HCT116 (cell line): ENCODE measurements at places on chromosomes 13 and 19. TPM values are rescaled to one million over a fixed set of nuclear protein-coding genes. Genes with fewer than 3 reads are reported as not detected.

NLRP9 gene
- total RNA-seq = not detected

MYO1F gene
- 0.39 TPM for total RNA-seq

SLC25A41 gene
- total RNA-seq = 0.93 TPM

COX6B2 gene
- total RNA-seq = 2.4 TPM

MISP gene
- 38.2 TPM for total RNA-seq

RGS9BP gene
- total RNA-seq = 0.54 TPM

- no peak for DNase-seq
Observed at GRCh38 chr19:38072776-38073750, 151.0 kb downstream of the DPF1 start.

GRCh38 chr13:30039511-30039911 lies 189.1 kb upstream of the UBL3 start:
- DNase-seq = no peak

DNA sequence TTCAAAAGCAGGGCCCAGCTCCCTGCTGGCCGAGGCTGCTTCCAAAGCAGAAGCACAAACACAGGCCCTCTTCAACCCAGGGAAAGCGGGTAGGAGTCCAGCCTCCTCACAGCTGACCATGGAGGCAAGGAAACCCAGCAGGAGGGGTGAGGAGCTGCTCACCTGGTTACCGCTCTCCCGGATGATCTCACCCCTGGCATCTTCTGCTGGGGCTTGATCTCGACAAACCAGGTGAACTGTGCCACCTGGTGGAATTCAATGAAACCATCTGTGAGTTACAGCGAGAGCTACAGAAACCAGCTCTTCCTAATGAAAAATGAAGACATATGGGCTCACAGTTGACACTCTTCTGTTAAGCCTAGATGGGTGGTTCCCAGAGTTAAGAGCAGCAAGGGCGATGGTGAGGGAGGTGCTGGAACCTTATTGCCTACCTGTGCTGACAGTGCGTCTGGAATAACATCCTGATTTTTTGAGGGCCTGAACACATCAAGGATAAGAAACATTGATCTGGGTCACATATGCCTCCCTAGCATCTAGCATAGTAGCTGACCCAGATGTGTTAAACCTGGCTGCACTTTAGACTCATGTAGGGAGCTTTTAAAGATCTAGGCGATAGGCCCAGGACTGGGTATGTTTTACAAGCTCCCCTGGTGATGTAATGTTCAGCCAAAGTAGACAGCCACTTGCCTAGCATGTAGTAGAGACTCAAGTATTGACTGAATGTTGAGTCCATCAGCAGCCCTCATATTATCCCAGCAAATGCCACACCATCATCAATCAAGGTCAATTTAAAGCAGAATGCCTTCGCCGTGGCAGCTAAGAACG lies 6.1 kb downstream of the DHRS12 start:
- peak; percentile 66 for DNase-seq

GRCh38 chr19:29860492-29860891 lies 48.7 kb downstream of the CCNE1 start:
- peak; percentile 49 for DNase-seq

DNA sequence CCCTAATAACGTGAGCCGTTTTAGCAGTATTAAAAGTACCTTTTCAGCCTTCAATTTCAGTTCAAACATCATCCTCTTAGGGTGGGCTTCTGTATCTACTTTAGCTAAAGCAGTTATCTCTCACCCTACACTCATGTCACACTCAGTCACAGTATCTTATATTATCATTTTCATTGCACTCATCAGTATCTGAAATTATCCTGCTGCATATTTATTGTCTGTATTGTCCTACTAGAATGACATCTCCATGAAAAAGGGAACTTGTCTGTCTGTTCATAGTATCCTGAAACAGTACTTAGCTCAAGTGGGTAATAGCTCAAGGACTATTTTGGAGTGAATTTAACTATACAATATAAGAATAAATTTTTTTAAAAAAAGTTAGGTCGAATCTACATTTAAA lies 19.9 kb upstream of the RFC3 start:
- no peak for DNase-seq

- DNase-seq = no peak
Observed at GRCh38 chr19:54804101-54804500, 691 bp downstream of the KIR2DL4 start.

GRCh38 chr19:33653684-33654083 lies 31.9 kb downstream of the CHST8 start:
- no peak for DNase-seq

- DNase-seq = no peak
Observed at GRCh38 chr13:30934803-30935202, 2.3 kb downstream of the TEX26 start.

DNA sequence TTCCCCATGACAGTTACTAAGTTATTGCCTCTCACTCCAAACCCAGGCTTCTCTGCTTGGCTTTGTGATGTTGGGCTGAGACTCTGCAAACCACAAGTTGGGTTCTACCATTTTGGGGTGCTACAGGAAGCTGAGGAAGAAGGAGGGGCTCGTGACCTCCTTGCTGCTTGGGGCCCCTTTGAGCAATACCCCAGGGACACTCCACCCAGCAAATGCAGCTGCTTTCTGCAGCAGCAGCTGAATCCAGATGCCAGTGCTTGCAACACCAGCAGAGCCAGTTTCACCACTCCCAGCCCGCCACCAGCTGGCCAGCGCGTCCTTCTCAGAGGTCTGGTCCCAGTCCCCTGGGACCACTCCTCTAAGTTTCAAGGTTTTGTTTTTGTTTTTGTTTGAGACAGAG lies 22.0 kb upstream of the UBAC2 start:
- DNase-seq = no peak

DNA sequence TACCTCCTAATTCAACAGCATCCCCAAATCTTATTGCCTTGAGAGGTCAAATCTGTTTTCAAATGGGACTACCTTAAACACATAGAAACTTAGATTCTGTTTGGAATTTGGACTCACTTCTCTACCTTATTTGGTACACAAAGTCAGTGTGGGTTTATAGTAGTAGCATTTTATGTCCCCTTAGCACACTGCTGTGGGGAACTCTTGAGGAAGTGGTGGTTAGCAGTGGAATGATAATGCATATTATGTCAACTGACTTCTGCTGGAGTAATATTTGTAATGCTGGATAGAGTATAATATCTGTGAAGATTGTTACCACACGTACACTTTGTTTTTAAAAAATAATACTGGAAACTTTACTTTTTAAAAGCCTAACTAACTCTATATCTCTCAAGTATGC lies 386.3 kb downstream of the NDFIP2 start:
- no peak for DNase-seq

DNA sequence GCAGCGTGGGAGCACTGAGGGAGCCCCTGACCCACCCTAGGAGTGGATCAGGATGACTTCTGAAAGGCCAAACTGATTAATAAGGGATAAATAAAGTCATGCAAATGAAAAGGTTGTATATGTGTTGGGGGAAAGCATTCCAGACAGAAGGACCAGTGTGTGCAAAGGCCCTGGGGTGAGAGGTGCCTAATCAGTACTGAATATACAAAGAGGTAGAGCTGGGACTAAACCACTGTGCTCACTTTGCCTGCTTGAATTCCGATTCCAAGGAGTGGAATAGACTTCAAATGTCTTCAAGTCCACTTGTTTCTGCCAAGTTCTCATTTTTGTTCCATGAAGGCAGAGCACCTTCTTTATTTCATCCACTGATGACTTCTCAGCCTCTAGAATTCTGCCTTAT lies 32.6 kb upstream of the ADGRE1 start:
- DNase-seq = no peak

GRCh38 chr19:40284501-40285352 lies at the start of gene AKT2:
AKT2 (minus strand) TSS chr19:40285345; CDS start chr19:40265267, 20,078 bp downstream.
- DNase-seq = no peak

- no peak for DNase-seq
Observed at GRCh38 chr19:7348587-7349230, at the start of gene ARHGEF18. ARHGEF18 (plus strand) TSS chr19:7348937; CDS start chr19:7362891, 13,954 bp downstream.

GRCh38 chr13:25943081-25943480 lies 108.7 kb downstream of the SHISA2 start:
- DNase-seq = no peak

DNA sequence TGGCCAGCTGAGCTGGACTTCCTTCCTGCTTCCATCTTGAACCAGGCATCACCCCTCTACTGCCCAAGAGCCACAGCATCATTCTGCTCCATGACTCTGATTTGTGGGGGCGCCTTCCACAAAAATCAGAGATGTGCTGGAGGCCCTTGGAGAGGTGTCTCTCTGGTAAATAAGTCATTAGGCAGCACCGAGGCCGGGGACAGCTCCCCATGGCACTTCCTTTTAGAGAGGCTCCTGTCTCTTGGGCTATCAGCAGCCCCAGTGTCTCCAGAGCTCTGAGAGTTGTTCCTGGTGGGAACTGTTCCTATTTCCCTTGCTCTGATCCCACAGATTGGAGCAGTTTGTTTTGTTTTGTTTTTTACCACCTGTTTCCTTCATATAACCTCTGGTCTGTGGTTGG lies 19.9 kb downstream of the NWD1 start:
- no peak for DNase-seq

DNA sequence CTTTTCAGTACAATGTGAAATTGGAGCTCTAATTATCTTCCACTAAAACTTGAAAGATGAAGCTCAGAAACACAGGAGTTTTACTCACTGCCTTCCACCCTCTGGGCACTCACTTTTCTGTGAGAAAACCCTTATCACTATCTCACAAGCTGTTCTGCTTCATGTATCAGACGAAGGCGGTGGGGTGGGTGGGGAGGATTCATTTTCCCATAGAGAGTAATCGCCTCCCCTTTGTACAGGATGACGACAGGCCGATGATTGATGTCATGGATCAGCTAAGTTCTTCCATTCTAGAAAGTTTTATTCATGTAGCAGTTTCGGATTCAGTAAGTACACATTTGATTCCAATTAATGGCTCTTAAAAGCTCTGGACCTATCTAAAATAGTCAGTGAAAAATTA lies 139.9 kb downstream of the ZAR1L start:
- DNase-seq = no peak
